ENCODE measurements at places on chromosomes 5 and 9. TPM values are rescaled to one million over a fixed set of nuclear protein-coding genes. Genes with fewer than 3 reads are reported as not detected.

GPR21 gene
- not detected for total RNA-seq

ZNF883 gene
- 3.0 TPM for total RNA-seq

ISL1 gene
- 0.17 TPM for total RNA-seq

NUTM2F gene
- not detected for total RNA-seq

CYLC2 gene
- total RNA-seq = not detected

IFNA2 gene
- total RNA-seq = not detected

PTCD2 gene
- 11.7 TPM for total RNA-seq

FAM13B gene
- total RNA-seq = 14.4 TPM

Measured in kidney epithelial cell (primary cell).